ENCODE measurements at places on chromosomes 1 and 21. TPM values are rescaled to one million over a fixed set of nuclear protein-coding genes. Genes with fewer than 3 reads are reported as not detected.

DNA sequence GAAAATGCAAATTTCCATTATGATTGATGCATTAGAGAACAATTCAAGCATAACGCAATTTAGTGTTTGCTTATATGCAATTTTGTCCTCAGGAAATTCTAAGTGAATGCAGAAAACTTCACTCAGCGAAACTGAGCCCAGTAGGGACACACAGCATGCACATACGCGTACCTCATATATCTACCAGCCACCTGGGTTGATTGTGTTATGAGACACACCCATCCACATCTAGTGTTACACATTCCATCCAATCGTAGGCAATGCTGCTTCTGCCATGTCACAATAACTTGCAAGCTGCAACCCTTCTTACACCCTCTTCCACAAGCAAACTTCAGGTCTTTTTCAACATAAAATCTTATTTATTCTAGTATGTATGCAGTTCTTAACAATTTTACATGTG is 312.9 kb downstream of the HHAT start:
- DNase-seq: no peak

GRCh38 chr1:18569811-18570545 is 60.7 kb upstream of the PAX7 start:
- DNase-seq: no peak

DNA sequence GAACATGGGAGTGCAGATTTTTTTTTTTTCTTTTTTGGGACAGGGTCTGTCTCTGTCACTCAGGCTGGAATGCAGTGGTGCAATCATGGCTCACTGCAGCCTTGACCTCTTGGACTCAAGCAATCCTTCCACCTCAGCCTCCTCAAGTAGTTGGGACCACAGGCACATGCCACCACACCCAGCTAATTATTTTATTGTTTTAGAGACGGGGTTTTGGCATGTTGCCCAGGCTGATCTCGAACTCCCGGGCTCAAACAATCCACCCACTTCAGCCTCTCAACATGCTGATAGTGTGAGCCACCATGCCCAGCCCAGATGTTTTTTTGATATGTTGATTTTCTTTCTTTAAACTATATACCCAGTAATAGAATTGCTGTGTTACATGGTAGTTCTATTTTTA is 57.7 kb downstream of the RGSL1 start:
- no peak for DNase-seq

DNA sequence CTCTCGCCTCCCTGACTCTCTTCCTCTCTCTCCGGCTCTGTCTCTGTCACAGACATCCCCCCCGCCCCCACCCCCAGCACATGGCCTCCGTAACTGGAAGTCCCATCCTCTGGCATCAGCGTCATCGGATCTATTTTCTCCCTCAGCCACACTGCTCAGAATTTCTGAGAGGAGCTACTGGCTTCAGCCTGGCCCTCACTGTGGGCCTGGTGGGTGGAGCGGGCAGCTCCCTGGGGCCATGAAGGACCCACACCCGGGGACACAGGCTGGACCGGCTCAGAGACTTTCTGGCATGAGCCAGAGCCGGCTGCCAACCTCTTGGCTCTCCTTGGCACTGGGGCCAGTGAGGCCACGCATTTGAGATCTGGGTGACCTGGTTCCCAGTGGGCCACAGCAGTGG is 61.2 kb upstream of the CASZ1 start:
- no peak for DNase-seq

GRCh38 chr1:53048960-53049573 is 12.9 kb upstream of the PODN start:
- DNase-seq: no peak

DNA sequence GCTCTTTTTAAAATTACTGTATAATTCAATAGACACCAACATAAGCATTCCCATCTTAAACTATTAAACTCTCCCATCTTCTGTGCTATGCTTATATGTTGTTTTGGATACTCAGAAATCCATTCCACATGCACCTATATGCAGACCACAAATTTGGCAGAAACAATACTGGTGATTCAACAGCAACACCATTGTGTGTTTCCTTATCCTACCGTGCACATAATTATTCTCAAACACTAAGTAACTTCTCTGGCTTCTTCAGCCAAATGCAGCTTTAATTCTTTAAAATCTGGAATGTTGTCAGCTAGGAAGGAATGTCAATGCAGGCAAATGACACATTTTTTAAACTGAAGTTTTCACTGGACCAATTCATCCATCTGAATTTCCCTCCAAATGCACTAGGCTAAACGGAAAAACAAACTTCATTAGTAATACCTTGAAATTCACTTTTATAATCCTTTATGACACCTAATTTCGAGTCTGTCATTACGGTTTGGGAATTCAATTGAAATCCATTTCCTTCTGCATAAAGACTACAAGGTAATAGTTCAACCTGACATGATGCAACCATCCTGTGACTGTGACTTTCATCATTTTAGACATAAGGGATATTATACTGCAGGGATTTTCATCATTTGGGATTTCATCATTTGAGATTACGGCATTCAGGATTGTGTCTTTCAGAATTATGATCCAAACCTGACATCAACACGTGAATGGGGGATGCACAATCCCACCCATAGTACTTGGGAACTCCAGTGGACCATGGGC is 308.5 kb downstream of the LTN1 start:
- no peak for DNase-seq

DNA sequence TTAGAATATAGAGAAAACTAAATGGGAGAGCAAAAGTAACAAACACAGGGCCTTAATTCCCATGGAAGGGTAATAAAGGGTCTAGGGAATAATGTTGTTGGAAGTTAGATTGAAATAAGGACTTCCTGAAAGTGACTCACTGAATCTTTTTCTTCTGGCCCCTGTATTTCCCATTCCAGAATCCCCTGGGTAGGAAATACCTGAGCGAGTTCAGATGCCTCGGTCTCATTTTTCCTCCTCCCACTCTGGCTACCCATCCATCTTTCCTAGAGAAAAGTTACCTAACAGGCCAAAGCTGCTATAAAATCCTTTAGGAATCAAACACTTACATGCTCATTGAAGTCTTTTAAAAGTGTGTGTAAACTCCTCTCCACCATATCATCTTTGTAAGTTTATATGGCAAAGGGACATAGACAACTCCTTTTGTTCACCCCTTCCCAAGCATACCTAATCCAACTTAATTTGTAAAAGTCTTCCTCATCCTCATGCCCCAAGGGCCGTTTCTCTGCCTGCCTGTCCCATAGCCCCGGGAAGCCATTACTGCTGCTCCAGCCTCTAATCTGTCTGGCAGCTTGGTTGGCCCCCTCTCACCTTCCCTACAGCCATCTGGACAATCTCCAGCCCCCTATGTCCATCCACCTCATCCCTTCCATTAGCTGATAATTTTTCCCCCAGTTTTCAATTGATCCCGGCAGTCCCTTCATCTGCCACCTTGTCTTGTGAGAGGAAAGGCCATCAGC is 3.3 kb upstream of the MEF2D start:
- DNase-seq: no peak

GRCh38 chr1:54126271-54126815 is 26.5 kb downstream of the CDCP2 start:
- no peak for DNase-seq

- DNase-seq: no peak
Observed at GRCh38 chr1:11289064-11289463, 16.1 kb downstream of the UBIAD1 start.

DNA sequence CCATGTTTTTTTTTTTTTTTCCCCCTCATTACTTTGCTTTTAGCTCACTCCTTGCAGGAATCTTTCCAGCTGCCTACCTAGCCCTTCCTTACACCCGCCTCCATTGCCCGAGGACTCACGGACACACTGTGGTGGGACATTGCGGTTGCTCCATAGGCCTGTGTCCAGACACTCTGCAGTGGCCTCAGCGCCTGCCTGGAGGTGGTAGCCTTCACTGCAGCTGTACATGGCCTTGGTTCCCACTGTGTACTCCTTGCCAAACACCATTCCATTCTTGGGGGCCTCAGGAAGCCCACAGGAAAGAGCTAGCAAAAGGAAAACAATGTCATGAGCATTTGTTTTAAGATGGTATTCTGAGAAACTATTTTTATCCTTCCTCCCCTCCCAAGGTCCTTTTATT is 99.9 kb downstream of the ZSCAN20 start:
- no peak for DNase-seq

DNA sequence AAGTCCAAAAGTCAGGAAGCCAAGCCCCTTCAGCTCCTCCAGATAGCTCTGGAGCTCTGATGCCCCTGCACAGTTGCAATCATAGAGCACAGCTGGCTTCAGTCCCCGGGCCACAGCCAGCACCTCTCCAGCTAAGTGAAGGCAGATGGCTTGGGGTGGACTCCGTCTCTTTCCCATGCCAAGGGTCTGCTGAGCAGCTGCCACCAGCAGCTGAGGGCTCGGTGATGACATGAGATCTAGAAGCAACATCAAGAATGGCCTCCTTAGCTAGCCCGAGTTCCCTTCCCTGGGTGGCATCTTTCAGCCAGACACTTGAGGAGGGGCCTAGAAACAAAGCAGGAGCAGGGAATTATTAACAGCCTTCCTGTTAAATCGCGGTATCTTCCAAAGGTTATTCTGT is 973 bp downstream of the C1orf74 start:
- DNase-seq: no peak

- DNase-seq: no peak
Observed at GRCh38 chr1:92929461-92929860, 31.8 kb downstream of the DIPK1A start.

DNA sequence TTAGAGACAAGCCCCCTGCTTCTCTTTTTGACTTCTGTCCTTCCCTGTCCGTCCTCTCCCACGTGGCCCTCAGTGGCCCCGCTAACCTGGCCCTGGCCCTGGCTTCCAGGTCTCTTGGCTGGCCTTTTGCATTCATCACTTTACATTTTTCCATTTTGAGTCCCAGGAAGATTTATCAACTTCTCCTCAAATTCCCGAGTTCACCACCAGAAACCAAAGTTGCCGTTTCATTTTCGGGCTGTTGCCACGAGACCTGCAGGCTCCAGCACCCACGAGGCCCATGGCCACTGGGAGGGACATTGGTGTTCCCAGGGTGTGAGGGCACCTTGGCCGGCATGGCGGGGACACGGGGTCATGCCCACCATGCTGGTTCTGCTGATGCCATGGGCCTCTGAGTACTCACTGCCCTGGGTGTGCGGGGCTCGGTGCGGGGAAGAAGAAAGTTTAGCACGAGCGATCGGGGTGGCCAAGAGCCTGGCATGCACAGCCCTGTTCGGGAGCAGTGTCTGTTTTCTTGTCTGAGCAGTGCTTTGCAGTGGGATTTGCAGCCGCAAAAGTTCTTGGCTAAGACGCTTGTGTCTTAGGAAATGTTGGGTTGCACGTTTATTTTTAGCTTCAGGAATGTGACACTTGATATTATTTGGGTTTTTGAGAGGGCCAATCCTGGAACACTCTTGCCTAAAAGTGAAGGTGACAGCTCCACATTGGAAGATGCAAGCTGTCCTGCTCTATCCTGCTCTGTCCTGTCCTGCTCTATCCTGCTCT is 40.4 kb upstream of the ADARB1 start:
- peak; percentile 81 for DNase-seq

- DNase-seq: no peak
Observed at GRCh38 chr1:3450983-3451382, 3.5 kb upstream of the ARHGEF16 start.

GRCh38 chr1:234961456-234962339 is 166.9 kb downstream of the TOMM20 start:
- DNase-seq: no peak

GRCh38 chr21:31848326-31848985 is 24.4 kb upstream of the HUNK start:
- no peak for DNase-seq

GRCh38 chr21:39033878-39034589 is 149.2 kb downstream of the PSMG1 start:
- DNase-seq: peak; percentile 59

DNA sequence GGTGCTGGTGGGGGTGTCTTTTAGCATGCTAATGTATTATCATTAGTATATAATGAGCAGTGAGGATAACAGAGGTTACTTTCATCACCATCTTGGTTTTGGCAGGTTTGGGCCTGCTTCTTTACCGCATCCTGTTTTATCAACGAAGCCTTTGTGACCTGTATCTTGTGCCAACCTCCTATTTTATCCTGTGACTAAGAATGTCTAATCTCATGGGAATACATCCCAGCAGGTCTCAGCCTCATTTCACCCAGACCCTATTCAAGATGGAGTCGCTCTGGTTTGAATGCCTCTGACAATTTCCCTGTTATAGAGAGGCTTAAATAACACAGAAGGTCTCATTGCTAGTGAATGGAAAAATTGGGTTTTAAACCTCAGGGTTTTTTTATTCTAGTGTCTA is 300.8 kb upstream of the PROX1 start:
- no peak for DNase-seq

DNA sequence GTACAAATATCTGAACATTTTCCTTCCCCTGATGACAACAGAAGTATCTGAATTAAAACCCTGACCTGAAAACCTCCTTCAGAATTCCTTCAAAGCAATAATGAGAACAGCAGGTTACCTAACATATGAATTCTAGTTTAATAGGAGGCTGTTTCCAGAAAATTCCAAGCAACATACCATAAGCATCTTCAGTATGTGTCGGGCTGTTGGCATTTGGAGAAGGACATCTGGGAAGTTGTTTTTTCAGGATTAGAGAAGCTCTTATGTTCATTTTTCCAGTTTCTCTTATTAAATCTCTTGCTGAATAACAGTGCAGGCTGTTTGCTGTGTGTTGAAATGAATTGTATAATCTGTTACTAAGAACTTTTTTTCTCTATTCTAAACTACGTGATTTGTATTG is 101.5 kb downstream of the PLA2G4A start:
- no peak for DNase-seq

- no peak for DNase-seq
Observed at GRCh38 chr1:76942549-76942948, 75.3 kb downstream of the ST6GALNAC5 start.

DNA sequence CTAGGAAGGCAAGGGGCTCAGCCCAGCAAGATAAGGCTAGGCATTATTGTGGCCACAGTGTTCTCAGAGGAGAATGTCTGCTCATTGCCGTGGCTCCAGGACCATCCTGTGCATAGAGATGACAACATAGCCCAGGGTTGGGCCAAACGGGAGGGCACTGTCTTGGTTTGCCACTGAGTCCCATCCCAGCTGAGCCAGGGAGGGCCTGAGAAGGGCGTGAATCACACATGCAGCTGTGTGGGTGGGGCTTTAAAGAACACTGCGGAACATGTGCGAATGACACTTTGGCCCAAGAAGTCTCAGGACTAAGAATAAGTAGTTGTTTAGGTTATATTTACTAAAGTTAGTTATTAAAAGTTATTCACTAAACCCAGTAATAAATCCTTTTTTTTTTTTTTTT is 18.5 kb downstream of the CHAF1B start:
- DNase-seq: no peak

The AIM2 gene
- polyA plus RNA-seq: 0.43 TPM

The KRTAP10-10 gene
- polyA plus RNA-seq: not detected

The FMO4 gene
- polyA plus RNA-seq: 19.3 TPM

The PGBD5 gene
- polyA plus RNA-seq: 4.7 TPM

The ERICH3 gene
- polyA plus RNA-seq: 3.1 TPM

The CFAP45 gene
- polyA plus RNA-seq: 1.8 TPM

The S100A9 gene
- 17.9 TPM for polyA plus RNA-seq

The TLR5 gene
- 12.6 TPM for polyA plus RNA-seq

The BACE2 gene
- 35.7 TPM for polyA plus RNA-seq

The ALDH4A1 gene
- polyA plus RNA-seq: 17.7 TPM

The EPHA8 gene
- 0.23 TPM for polyA plus RNA-seq

Data from right lung (tissue), 10 donors.